ENCODE measurements at places on chromosomes 3 and 15. TPM values are rescaled to one million over a fixed set of nuclear protein-coding genes. Genes with fewer than 3 reads are reported as not detected.
A peak's percentile ranks its signal among the peaks of the same experiment; 100 is the strongest.

- no peak for DNase-seq
These were observed 553.7 kb downstream of the PDCD6IP start for GRCh38 chr3:34351882-34352777.

The GP9 gene
- 0.49 TPM for polyA plus RNA-seq

The ERC2 gene
- polyA plus RNA-seq: 0.92 TPM

The SPTBN5 gene
- polyA plus RNA-seq: 2.6 TPM

The CHRD gene
- polyA plus RNA-seq: 18.6 TPM

The CLDN16 gene
- polyA plus RNA-seq: 28.4 TPM

- DNase-seq: peak; percentile 55
These were observed 12.0 kb downstream of the CSRNP1 start for GRCh38 chr3:39141171-39141995.

The SCAANT1 gene
- not detected for polyA plus RNA-seq

DNA sequence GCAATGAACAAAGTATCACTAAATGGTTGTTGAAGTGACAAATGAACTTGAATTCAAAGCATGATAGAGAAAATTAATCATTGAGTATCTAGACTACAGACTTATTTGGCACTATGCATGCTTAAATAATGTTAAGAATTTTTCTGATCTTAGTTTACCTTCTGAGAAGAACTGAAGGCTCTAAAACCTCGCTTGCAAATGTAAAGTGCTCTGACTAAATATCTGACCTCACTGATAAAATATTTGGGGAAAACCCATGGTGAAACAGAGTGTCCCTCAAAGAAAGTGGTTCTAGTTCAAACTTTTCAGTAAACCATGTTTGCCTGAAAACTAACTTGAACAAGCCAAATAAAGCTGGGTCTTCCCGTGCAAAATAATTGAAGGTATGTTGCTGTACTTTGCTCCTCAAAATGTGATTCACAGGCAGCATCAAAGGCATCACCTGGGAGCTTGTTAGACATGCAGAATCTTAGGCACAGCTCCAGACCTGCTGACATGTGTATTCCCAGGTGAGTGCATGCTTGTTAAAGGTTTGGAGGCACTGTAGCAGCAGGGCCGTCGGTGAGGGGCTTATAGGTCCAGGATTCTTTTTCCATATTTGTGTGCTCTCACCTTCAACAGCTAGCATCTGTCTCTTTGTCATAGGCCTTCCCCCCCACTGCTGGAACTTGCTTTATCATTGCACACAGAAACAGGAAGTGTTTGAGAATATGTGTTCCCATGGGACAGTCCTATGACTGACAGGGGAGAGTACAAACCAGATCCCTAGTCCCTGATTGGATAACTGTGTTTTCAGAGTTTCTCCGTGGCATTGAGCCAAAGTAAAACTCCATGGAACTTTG lies 524.2 kb upstream of the LMCD1 start:
- peak; percentile 39 for DNase-seq

DNA sequence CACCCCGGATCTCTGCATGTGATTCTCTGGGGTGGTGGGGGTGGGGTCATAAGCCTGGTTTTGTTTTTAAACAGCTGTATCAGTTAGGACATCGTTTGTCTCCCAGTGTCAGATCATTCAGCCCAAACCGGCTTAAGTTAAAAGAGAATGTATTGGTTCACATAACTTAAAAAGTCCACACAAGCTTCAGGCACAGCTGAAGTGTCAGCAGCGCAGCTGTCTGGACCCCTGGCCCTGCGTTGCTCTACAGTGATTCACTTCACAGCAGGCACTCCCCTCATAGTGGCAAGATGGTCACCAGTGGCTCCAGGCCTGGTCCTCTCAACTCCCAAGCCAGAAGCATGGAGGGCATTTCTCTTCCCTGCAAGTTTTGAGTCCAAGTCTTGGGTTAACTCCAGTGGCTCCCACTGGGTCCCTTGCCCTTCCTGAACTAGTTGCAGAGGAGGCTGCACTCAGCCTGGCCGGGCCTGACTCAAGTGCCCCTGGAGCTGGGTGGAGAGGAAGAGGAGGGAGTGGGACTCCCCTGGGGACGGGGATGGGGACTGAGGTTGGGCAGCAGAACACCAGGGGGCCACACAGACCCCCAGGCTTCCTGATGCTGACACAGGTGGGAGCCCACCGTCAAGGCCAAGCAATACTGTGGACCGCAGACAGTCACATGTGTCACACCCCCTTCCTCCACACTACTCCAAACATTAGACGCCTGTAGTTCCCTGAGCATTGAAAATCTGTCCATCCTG lies 28.9 kb upstream of the GP9 start:
- no peak for DNase-seq

The SLC35G2 gene
- polyA plus RNA-seq: 4.2 TPM

- no peak for DNase-seq
These were observed 128.6 kb downstream of the ERC2 start for GRCh38 chr3:56339671-56340070.

- no peak for DNase-seq
These were observed 82.3 kb upstream of the MFGE8 start for GRCh38 chr15:88995449-88995848.

The IL5RA gene
- 0.22 TPM for polyA plus RNA-seq

DNA sequence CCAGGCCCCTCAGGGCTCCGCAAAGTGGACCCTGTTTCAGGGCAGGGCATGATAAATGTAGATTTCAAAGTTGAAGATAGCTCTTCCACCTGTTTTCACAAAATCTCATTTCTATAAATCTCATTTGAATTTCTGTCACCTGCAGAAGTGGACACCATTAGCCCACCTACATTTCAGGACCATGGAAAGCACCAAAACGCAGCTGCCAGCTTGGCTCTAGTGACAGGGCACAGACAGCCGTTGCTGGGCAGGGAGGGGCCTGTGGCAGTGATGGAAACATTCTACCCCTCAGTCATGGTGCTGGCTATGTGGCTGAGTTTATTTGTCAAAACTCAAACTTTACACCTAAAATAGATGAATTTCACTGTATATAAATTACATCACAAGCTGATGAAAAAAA lies 40.4 kb downstream of the PRR23E start:
- no peak for DNase-seq

The CCDC39 gene
- polyA plus RNA-seq: not detected

GRCh38 chr3:98246142-98246541 lies 17.9 kb upstream of the OR5H6 start:
- DNase-seq: no peak

DNA sequence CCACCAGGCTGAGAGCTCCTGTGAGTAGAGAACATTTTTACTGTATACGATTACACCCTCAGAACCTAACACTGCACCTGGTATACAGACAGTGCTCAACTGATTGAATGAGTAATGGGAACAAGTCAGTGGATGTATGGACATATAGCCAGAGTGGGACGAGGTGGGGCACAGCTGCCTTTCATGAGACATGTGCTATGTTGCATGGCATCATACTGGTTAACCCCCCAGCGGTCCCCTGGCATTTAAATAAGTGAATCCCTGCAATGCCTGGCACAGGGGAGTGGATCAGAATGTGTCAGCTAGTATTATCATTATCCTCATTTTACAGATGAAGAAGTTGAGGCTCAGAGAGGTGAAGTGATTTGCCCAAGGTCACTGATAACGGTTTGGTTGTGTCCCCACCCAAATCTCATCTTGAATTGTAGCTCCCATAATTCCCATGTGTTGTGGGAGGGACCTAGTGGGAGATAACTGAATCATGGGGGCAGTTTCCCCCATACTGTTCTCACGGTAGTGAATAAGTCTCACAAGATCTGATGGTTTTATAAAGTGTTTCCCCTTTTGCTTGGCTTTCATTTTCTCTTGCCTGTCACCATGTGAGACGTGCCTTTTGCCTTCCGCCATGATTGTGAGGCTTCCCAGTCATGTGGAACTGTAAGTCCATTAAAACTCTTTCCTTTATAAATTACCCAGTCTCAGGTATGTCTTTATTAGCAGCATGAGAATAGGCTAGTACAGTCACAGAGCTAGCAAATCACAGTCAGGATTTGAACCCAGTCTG lies 56.0 kb upstream of the ATP2B2 start:
- DNase-seq: no peak

DNA sequence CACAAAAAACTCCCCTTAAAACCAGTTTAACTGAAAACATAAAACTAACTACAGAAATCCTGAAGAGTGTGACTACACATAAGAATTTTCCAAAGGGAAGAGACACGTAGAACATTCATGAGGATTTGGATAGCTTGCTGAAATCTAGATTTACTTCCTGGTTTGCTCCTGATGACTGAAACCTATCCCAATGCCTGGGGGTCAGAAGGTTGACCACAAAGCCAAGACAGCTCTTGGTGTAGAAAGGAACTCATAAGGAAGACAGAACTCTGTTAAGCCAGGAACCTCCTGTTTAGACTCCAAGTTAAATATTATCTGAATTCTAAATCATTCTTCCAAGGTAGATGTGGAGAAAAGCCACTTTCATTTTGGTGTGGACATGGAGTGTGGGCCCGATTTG lies 92.8 kb downstream of the TFG start:
- DNase-seq: no peak

DNA sequence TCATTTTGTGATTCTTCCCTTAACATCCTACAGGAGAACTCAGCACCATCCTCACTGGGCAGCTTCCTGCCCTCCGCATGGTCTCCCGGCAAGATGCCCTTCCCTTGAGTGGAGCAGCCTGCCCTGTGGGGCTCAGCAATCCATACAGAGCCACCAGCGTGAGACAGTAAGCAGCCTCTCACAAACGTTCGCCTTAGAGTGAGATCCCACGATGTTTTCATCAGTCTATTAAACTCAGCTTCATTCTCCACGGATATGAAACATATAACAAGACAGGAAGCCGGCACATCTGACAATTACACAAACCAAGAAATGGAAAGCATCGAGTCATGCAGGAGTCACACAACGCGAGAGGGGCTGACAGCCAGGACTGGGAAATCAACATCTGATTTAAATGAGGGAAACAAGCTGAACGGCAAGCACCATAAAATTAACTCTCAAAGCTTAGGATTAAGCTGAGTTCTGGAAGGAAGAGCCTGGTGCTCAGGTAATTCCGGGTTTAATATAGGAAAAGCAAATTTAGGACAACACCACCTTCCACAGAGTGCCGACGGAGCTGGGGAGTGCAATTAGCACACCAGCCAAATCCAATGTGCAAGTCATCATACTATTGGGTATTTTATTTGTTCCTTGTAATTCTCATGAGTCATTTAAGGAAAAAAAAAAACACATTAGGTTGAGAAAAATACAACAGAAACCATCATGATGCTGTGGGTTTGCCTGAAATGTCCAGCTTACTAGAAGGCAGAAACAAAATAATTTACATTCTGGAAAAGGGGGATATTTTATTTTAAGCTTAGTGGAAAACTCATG lies 272.0 kb downstream of the OCA2 start:
- DNase-seq: no peak

DNA sequence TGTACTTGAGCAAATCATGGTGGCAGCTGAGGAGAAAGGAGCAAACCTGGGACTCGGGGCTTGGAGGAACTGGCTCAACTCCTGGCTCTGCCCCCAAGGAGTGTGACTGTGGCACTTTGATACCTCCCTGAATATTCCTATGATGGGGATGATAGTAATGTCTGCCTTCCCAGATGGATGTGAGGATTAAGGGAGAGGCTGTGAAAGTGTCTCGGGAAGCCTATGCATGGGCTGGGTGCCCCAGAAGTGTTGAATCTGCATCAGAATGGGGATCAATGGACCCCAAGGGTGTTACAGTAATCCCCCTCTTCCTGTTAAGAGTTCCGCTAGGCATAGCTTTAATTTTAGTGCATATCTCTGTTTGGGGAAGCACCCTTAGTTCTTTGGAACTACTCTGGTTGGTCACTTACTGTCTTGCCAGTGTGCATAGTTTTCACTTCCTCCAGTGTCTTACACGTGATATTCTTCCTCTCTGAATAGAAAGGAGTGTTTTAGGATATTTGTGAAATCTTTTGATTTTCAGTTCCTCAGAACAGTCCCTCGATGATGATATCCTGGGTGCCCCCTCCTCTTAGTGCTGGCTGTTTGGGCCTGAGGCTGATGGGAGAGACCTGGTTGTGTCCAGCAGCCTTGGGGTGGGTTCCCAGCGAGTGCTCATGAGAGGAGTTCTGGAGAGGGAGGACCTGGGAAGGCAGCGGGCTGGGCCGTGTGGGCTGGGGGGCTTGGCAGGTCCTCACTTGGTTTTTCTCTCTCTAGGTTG lies 97.5 kb downstream of the CHDH start:
- no peak for DNase-seq

The SH3BP5 gene
- 39.1 TPM for polyA plus RNA-seq

The CSTA gene
- 0.80 TPM for polyA plus RNA-seq

DNA sequence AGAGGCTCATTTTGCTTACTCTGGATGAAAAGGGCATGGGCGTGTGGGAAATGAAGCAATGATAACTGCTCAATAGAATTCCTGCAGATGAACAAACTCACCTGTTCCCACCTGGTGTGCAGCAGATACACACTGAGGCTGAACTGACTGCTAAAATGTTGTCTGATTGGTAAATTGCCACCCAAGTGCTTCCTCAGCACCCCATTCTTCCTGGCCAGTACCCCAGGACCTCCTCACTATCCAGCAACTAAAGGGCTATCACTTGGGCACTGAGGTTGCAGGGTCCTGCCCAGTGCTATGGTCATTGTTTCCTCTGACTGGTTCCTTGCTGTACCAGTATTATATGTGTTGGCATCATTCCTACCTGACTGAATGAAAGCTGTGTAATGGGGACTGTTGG lies 38.0 kb upstream of the DGKG start:
- no peak for DNase-seq

The SH2D7 gene
- not detected for polyA plus RNA-seq

The PRR20G gene
- polyA plus RNA-seq: not detected

The LTK gene
- polyA plus RNA-seq: 6.7 TPM

The GABPB1 gene
- polyA plus RNA-seq: 6.2 TPM

The PLA2G4D gene
- not detected for polyA plus RNA-seq

GRCh38 chr15:52284164-52284563 lies 11.4 kb downstream of the MYO5C start:
- no peak for DNase-seq

DNA sequence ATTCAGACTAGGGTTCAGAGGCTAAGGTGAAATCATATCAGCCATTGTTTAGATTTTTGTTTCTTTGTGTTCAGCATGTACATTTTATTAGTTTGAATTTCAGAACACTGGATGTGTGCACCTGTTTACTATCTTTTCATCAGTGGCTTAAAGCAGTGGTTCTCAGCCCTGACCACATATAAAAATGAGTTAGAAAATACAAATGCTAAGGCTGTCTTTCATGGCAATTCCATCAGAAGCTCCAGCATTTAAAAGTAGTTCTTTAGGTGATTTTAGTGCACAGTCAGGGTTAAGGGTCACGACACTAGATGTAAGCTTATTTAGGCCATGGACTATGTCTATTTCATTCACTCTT lies 213.5 kb downstream of the NECTIN3 start:
- DNase-seq: no peak

DNA sequence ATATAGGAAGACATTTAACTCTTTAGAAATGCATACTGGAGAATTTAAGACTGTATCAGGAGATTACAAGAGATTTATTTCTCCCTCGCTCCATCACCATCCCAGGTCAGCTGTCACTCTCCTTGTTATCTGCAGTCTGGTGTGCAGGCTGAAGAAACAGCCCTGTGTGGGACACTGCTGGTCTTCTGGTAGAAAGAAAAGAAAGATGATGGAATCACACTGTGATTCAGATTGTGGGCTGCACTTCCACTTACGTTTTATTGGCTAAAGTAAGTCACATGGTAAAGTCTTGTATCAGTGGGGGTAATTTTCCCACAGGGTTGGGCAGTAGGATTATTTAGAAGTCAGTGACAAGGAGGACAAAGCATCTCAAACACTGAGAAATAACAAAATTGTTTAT lies 18.1 kb upstream of the ATP1B3 start:
- DNase-seq: no peak

GRCh38 chr3:42681361-42682038 lies 3.8 kb upstream of the KLHL40 start:
- no peak for DNase-seq

The A4GNT gene
- polyA plus RNA-seq: not detected

The MOBP gene
- not detected for polyA plus RNA-seq

- no peak for DNase-seq
These were observed 5.1 kb upstream of the IQSEC1 start for GRCh38 chr3:13078163-13078905.
